Glutamatergic neuron (in vitro differentiated cells): ENCODE measurements at places on chromosomes 6 and 20.

DNA sequence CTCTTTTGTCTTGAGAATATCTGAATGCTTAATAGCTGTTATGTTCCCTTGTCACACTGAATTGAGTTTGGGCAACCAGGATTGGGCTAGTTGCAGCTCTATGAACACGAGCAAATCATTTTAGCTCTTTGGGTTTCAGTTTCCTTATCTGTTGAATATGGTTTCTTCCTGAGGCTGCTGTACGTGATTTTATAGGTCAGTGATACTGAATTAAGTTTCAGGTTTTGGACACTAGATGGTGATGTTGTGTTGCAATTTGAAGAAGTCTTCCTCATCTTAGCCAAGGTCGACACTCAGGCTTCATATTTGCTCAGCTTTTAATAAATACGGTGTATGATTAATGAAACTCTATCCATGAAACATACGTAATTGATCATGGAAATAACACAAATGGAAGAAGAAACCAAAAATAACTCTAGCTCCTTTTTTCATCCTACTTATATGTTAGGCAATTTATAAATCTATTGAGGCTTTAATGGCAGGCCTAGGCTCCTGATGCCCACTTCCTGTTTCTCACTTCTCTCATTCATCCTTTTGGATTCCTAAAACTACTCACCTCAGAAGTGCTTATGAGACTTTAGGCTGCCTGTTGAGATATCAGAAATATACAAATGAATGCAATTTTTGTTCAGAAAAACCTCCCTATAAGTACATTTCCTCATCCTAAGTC is 354.1 kb upstream of the MAP3K7 start:
- DNase-seq = no peak

GRCh38 chr6:138498629-138499302 is 528 bp downstream of the NHSL1 start:
- DNase-seq = no peak

- peak; percentile 55 for DNase-seq
Observed at GRCh38 chr20:46940616-46941015, 46.0 kb downstream of the EYA2 start.

DNA sequence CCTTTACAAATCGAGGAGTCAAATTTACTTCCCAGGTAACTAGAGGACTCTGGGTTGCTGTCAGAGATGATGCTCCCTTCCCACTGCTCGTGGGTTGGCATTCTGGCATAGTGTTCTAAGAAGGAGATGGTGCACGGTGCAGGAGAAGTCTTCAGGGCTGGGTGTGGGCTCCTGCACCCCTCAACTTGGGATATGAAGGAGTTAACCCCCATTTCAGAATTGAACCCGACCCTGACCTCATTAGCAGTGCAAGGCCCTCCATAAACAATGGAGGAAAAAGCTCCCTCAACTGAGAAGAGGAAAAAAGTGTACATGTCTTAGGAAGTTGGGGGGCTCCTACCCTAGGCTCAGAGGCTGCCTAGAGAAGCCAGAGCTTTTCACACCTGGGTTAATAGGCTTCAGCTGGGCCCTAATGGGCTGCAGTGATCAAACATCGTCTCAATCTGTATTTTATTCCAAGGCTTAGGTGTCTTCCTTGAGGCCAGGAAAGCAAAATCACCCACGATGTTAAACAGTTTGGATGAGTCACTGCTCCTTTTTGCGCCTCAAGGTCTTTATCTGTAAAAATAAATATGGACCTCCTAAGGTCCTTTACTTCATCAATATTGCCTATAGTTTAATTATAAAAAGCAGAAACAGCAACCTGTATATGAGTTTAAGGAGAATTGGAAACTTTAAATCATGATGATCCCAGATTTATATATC is 29.4 kb downstream of the TFAP2B start:
- DNase-seq = no peak

DNA sequence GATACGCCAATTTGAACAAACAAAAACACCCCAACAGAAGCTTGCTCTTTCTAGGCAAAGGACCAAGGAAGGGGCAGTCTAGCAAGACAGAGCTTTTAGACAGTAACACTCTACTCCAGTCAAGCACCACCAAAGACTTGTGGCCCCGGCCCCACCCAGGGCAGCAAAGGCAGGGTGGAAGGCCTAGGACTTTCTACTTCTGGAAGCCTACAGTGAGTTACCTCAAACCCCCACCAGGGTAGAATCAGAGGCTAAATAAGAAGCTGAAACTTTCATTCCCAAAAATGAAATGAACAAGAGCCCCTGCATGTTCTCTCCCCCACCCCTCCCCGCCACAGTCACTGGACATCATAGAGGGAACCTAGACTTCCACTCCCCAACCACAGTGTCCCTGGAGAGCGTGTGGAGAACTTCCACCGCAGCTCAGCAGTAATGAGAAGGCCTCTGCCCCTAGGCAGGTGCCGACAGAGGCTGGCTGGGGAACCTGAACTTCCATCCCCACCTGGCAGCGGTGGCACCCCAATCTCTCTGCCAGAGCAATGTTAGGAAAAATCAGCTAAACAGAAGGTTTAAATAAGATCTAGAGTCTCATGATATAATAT is 40.0 kb downstream of the KATNA1 start:
- DNase-seq = no peak

DNA sequence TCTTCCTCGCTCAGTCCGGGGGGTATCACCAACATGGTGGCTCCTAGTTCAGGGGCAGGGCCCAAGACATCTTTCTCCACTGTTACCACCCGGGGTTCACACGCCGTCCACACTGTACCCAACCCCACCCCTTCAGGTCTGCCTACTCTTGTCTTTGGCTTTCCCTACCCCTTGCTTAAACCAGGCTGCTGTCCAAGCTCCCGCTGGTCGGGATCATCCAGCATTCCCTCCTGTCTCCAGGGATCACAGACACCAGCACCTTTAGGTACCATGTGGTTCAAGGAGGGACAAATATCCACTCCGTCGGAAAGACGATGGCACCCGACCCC is 395 bp downstream of the NELFE start:
- DNase-seq = no peak

DNA sequence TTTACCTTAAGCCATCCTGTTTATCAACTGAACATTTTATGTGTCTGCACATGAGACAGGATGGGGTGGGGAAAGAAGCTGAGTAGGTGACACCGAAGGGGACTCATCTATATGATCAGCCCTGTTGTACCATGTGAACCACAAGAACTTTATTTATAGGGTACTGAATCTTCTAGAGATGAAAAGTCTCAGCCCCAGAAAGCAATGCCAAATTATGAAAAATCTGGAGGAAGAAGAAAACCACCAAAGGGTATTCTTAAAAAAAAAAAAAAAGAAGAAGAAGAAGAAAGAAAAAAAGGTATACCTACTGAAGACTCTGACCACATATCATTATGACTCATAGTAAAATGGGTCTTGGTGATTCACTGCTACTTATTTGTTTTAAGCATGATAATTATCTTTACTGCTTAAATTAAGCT is 39.8 kb upstream of the HBS1L start:
- no peak for DNase-seq

- DNase-seq = no peak
Observed at GRCh38 chr20:8662433-8662954, 406.4 kb upstream of the PLCB4 start.

GRCh38 chr6:167005350-167006159 is 6.4 kb downstream of the CEP43 start:
- no peak for DNase-seq

GRCh38 chr20:39264506-39265172 is 302.5 kb downstream of the DHX35 start:
- DNase-seq = peak; percentile 79

- no peak for DNase-seq
Observed at GRCh38 chr6:114030767-114031166, 59.8 kb upstream of the HDAC2 start.

GRCh38 chr6:43517505-43518357 is 842 bp downstream of the POLR1C start:
- no peak for DNase-seq

DNA sequence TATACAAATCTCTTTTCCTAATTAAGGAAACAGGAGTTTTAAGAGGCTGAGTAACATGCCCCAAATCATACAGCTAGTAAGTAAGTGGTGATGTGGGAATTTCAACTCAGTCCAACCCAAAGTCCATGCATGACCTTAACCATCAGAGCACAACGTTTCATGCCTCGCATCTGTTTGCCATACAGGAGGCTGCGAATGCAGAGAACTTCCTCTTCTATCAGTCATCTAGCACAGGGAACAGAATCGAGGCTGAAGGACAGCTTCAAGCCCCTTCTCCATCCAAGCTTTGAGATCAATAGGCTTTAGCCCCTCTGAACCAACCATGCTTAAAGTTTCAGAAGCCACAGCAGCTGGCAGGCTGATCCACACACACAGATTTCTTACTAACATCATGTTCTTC is 113.2 kb downstream of the MAFB start:
- DNase-seq = no peak

DNA sequence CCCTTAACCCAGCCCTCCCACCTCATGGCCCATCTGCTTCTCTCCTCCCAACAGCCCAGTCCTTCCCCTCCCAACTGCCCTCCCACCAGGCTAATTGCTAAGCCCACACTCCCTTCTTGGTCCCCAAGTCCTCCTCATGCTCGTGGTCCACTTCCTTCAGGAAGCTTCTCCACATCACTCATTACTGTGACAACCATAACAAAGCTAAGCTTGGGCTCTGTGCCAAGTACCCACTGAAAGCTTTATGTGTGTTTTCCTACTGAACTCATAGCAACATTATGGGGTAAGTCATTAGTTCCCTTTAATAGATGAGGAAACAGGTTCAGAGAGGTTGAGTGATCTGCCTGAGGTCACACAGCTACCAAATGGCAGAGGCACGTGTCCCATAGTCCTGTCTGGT is 16.2 kb downstream of the FRS3 start:
- DNase-seq = no peak

DNA sequence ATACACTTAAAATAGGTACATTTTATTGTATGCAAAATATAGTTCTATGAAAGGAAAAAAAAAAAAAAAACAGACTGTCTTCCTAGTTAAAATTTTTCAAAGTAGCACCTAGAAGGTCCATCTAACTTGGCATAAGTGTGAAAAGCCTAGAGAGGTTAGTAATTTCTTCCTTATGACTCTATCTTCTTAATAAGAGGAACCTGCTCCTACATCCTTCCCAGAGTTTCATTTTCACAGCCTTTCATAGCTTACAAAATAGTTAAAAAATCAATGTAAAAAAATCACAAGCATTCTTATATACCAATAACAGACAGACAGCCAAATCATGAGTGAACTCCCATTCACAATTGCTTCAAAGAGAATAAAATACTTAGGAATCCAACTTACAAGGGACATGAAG is 28.8 kb downstream of the OGFRL1 start:
- no peak for DNase-seq

GRCh38 chr20:25623225-25623735 is 534 bp downstream of the NANP start:
- DNase-seq = peak; percentile 49

- DNase-seq = no peak
Observed at GRCh38 chr20:51697096-51697826, 70.9 kb downstream of the ATP9A start.

DNA sequence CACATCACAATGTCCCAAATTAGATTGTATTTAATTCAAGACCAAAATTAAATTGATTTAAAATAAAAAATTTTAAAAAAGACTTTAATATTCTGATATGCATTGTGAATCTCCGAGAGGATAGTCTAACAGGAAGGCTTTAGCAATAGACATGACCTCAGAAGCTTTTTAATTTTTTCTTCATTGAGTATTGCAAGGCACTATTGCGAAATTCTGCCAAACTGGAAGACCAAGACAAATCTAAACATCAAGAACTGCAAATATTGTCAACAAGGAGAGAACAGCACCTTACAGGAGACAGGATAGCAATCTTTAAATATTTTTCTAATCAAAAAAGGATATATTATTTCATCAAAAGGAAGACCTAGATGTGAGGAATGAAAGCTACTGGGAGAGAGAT is 56.9 kb downstream of the BMP5 start:
- no peak for DNase-seq

DNA sequence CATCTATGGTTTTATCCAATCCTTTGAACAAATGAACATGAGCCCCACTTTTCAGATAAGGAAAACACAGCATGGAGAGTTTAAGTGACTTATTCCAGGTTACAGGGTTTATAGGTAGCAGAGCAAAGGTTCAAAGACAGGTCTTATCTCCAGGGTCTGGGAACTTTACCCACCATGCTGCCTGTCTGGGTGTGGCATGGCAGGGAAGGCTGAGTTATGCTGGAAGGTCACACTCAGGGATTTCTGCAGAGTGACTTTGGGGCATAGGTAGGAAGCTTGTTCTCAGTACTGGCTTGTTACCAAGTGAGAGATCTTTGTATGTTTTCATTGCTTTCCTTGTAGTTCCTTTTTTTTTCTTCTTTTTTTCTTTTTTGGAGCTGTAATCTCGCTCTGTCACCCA is 1.8 kb downstream of the ZNF831 start:
- no peak for DNase-seq

- no peak for DNase-seq
Observed at GRCh38 chr20:11274141-11274594, 600.4 kb upstream of the JAG1 start.

GRCh38 chr20:23143986-23144690 is 58.0 kb upstream of the CD93 start:
- no peak for DNase-seq

GRCh38 chr6:124792386-124792785 is 169.9 kb upstream of the RNF217 start:
- no peak for DNase-seq

DNA sequence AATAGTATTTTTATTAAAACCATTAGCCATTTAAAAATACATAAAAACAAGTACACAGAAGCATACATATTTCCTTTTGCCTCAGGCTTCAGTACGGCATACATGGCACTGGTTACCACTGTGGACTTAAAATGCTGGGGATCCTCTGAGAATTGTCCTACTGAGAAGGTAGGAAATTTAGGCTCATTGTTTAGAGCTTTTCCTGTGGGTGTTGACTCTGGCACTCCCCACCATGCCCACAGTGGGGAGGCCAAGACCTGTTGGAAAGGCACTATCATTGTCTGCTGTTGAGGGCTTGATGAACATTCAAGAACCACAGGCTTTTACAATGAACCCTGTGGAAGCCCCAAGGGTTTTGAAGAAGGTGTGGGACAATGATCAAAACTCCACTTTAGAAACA is 473.4 kb downstream of the BTBD3 start:
- DNase-seq = no peak

DNA sequence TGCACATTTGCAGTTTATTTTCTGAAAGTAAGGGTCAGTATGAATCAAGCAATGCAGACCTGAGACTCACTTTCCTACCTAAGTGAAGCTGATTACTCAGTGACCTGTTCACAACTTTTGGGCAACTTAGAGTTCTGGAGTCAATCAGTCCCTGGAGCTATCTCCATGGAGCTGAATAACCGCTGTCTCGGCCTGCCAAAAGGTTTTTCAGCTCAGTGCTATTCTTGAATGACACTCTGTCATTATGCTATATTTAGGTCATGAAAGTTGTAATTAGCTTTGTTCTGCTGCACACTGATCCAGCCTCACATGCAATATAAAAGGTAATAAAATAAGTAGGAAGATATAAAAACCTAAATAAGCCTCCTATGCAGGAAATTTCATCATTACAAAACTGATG is 356.0 kb downstream of the BMP2 start:
- no peak for DNase-seq
